Fibroblast of lung (primary cell): ENCODE measurements at places on chromosomes 16 and 17. TPM values are rescaled to one million over a fixed set of nuclear protein-coding genes. Genes with fewer than 3 reads are reported as not detected.
A peak's percentile ranks its signal among the peaks of the same experiment; 100 is the strongest.

The SYNGR3 gene
- total RNA-seq: 1.5 and 1.8 TPM in 2 replicates

The FBXW10 gene
- under 0.01 and 0.17 TPM in 2 replicates for total RNA-seq

The CD79B gene
- 0.17 and 0.26 TPM in 2 replicates for total RNA-seq

The ASPHD1 gene
- total RNA-seq: 5.4 and 5.9 TPM in 2 replicates

The BCL6B gene
- total RNA-seq: under 0.01 and 0.50 TPM in 2 replicates

The CD300C gene
- not detected in 2 replicates for total RNA-seq

DNA sequence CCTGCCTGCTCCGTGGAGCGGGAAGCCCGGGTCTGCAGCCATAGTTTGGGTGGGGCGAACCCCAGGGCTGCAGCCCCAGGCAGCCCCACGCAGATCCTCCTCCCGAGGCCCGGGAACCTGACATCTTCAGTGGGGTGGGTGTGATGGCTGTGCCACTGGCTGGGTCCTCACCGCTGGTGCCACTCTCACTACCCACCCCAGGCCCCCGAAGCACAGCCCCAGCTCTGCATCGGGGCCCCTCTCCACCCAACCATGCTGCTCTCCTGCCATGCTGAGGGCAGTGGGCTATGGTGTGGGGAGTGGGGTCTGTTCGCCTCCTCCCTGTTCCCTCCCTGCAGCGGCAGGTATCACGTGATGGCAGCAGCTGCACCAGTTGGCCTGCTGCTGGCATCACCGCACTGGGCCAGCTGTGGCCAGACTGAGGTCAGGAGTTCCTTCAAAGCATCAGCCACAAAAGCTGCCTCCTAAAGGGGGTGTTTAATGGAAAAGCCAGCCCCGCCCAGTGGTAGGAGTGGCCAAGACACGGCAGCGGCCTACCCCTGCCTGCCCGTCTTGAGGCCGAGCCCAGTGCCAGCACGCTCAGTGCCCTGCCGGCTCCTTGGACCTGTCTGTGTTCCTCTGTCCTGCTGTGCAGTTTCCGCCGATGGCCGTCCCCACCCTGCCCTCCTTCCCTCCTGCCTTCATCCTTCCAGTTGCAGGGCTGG is 10.8 kb downstream of the KCTD5 start:
- peak; percentile 76 for DNase-seq

DNA sequence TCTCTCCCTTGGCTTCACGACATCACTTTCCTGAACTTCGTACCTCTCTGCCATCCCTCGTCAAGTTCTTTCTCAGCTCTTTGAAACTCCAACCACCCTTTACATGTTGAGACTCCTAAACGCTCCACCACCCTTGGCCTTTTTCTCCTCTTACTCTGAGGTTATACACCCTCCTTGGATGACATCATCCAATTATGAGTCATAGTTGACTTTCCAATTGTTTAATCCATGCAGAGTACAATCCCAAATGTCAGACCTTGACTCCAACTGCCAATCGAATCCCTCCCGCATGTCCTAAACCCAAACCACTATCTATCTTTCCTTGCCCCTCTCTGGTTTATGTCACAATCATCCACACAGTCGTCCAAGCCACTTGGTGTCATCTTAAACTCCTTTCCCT is 18.4 kb upstream of the C16orf82 start:
- DNase-seq: no peak

- no peak for DNase-seq
These were observed 1.9 kb downstream of the NTN3 start for GRCh38 chr16:2472885-2473445.

GRCh38 chr16:87958632-87959031 is 7.4 kb downstream of the BANP start:
- DNase-seq: no peak

GRCh38 chr16:81551151-81551808 is 106.7 kb downstream of the CMIP start:
- peak; percentile 84 for DNase-seq

- DNase-seq: no peak
These were observed at the start of gene ACAP1 for GRCh38 chr17:7336240-7337175. TSS of gene ACAP1 (plus strand) at chr17:7336529. CDS start at chr17:7336735, 206 bp downstream.

DNA sequence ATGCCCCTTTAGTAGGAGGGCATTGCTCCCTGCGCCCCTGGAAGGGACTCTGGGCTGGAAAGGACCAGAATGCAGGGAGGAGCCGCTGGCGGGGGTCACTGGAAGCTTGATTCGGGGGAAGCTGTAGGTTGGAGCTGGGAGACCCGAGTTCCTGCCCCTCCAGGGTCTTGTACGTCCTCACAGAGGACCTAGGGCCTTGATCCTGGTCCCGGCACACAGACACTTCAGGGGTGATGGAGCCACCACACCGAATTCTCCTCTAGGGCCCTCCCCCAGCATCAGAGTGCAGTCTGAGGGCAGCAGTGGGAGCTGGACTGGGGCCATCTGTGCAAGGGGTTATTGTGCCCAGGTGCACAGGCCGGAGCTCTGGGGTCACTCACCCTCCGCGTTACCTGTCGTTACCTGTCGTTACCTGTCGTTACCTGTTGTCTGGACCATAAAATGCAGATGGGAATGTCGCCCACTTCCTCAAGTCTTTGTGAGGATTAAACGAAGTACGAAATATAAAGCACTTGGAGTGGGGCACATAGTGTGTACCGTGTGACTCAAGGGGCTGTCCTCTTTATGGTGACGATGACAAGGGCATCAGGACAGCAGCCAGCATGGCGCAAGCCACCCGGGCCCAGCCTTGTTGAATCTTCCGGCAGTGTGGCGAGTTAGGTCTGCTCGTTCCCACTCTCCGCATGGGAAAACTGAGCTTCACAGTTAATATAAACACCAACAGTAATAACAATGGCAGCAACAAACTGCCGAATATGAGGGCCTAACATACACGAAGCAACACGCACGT is 48.6 kb downstream of the CMIP start:
- no peak for DNase-seq

DNA sequence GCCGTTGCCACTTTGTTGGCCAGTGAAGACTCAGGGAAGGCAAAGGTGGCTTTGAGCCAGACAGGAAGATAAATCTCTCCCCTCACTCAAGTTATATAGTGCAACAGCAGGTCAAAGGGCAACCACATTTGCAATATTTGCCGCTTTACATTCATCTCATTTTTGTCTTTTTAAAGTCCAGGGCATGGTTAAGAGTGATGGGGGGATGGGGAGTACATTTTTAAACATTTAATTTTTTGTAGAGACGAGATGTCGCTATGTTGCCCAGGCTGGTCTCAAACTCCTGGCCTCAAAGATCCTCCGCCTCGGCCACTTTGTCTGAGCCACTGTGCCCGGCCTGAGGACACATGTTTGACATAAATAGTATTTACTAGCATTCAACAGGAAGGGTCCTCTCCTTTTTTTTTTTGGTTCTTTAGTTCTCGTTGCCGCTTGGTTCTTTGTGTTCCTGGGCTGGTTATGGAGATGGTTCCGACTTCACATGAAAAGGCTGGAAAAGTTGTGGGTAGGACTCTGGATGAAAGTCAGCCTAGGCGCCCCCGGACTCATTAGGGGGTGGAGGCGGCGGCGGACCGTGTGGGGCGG is 95.7 kb downstream of the RAB11FIP4 start:
- DNase-seq: no peak

- DNase-seq: no peak
These were observed 32.7 kb upstream of the SLC6A2 start for GRCh38 chr16:55622930-55623561.

DNA sequence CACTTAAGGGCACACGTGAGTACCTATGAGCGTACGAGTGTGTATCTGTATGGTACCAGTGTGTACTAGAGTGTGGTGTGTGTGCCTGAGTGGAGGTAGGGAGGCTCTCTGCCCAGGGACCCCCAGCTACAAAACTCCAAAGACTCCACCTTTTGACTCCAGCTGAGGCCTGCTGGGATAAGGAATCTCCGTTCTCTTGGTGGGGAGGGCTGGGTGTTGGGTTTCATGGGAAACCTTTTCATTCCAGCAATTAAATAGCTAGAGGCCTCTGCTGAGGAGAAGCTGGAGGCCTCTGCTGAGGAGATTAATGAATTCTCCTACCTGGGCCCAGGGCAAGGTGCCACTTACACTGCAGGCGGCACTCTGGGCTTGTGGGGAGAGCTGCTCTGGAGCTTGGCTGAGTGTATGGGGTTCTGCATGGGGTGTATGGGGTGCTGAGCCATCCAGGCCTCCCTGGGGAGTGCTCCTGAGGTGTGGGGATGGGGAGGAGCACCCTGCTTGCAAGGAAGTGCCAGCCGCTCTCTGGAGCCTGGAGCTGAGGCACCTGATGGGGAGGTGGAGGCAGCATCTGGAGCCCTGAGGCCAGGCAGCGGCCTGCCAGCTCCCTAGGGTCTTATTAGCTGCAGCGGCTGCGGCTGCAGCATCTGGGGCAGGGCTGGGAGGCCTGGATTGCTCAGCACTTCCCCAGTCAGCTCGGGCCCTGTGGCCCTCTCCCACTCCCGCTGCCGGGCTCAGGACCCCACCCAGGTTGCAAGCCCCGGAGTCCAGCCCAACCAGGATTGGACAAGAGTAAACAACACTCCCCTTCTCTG is 4.6 kb downstream of the ANKRD13B start:
- no peak for DNase-seq
